Upper lobe of right lung (tissue), 1 donor: ENCODE measurements at places on chromosomes 12 and 14.

DNA sequence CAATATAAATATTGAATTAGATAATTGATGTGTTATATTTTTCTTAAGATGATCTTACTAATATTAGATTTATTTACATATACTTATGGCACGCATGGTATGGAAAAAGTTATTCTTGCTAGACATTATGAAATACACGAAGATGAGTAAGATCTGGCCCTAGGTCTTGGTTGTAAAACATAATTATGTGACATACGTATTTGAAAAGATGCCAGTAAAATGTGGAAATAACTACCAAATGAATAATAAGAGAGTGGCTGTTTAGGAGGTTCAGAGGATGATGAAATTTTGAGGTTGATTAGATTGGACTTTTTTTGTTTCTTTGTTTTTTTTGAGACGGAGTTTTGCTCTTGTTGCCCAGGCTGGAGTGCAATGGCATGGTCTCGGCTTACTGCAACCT is 41.3 kb downstream of the FANCM start:
- DNase-seq = no peak

GRCh38 chr12:53483225-53483978 is 15.9 kb downstream of the MAP3K12 start:
- peak; percentile 44 for DNase-seq

DNA sequence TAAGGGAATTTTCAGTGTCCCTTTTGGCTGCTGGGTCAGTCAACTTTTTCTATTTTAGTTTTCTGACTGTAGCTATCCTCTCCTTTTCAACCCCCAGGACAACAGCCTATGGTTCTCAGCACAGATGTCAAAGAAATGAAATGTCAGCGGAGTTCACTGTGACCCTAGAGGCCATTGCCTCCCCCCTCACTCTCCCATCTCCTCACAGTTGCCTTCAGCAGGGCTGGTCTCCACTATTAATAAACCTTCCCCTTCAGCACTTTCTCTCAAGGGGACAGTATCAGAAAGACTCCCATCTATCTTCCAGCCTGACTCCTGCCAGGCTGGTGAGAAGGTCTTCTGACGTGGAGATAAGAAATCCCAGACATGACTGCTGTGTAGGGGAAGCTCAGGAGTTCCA is 137.1 kb upstream of the WSCD2 start:
- DNase-seq = no peak

DNA sequence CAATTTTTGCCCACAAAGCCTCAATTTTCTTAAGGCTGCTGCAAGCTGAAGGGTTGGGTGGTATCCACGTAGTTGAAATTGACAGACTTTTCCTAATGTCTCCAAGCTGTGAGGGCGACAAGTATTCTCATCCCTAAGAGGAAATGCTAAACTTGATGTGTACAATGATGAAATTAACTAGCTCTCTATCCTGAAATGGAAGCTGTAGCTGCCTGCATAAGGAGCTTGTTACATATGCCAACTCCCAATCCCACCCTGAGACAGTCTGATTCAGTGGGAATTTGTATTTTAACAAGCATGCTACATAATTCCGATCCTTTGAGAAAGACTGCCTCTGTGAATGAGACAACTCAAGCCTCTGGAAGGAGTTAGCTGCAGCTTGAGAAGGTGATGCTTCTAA is 45.7 kb upstream of the MDM1 start:
- no peak for DNase-seq
